ENCODE measurements at places on chromosomes 5 and 9.
A peak's percentile ranks its signal among the peaks of the same experiment; 100 is the strongest.

DNA sequence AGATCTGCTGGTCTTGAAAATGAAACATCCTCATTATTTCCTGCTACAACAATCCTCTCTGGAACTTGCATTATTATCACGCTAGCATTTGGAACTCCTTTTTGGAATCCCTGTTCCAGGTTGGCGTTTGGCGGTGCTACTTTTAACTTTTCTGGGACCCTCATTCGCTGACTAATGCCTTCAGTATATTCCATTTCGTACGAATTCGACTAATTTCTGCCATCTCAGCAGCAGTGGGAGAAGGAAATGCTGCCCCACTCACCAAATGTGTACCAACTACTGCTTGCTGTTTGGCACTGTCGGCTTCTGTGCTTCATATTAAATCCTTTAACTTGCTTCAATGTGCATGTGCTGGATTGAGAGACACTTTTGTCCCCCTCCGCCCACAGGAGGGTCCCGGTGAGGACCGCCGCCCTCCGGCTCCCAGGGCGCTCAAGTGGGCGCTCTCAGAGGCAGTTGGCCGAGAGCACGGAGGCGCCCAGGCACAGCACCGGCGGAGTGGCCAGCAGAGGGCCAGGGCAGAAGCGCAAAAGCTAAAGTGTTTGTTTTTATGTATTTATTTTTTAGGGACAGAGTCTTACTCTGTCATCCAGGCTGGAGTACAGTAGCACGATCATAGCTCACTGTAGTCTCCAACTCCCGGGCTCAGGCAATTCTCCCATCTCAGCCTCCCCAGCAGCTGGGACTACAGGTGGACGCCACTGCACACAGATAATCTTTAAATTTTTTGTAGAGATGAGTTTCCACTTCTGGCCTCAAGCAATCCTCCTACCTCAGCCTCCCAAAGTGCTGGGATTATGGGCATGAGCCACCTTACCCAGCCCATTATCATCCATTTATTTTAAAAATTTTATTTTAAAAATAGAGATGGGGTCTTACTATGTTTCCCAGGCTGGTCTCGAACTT, 11.9 kb downstream of the PDE6A start:
- DNase-seq, result no peak

- DNase-seq, result no peak
Measured at GRCh38 chr9:136437839-136438547, 1.7 kb downstream of the INPP5E start.

DNA sequence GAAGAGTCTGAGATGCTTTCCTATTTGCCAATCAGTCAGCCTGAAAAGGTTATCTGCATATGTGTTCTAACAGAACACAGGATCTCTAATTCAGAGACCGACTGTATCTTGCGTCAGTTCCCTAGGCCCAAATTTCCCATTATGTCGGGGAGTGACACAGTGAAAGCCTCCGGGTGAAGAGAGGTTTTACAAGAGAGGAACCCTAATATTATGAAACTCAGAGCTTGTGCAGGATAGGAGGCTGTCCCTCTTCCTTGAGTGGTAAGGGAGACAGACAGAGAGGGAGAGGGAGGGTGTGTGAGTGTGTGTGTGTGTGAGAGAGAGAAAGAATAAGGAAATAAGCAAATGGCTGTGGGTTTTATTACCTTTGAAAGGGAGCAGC, 1.9 kb downstream of the CD14 start:
- DNase-seq, result peak; percentile 38

GRCh38 chr5:54001976-54002775, 308.2 kb downstream of the ARL15 start:
- peak; percentile 17 for DNase-seq

DNA sequence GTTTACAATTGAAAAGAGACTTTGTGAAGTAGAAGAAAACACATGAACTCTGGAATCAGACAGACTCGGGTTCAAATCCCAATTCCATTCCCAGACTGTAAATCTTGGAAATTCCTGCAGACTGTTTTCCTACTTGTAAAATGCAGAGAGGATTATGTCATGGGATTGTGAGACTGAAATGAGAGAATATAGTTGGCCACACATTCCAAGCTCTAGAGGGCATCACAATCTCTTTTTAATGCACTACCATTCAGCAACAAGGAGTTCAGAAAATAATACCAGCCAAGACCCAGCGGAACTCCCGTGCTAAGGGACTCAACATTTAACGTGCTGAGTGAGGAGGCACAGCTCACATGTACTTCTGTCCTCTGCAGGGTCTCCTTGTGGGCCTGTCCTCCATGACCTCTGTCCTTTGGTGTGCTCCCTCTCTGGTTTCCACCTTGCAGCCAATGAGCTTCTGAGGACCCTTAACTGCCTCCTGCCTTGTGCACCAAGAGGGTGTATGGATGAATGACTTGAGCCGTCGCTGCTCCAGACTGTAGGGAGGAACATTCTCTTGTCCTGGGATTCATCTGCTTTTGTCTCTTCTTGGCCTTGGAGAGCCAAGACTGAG, 263.5 kb downstream of the NTRK2 start:
- DNase-seq, result no peak

GRCh38 chr5:123007754-123008153, 28.8 kb downstream of the PPIC start:
- DNase-seq, result no peak

DNA sequence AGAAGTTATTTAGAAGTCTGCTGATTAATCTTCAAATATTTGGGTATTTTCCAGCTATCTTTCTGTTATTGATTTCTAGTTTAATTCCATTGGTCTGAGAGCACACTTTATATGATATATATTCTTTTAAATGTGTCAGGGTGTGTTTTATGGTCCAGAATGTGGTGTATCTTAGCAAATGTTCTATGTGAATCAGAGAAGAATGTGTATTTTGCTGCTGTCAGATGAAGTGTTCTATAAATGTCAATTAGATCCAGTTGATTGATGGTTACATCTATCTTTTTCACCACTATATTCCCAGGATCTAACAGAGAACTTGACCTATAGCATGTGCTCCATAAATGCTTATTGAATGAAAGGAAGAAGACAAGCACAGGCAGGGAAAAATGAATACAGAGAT, 17.5 kb upstream of the ERAP1 start:
- no peak for DNase-seq
